ENCODE measurements at places on chromosomes 6 and 20.

DNA sequence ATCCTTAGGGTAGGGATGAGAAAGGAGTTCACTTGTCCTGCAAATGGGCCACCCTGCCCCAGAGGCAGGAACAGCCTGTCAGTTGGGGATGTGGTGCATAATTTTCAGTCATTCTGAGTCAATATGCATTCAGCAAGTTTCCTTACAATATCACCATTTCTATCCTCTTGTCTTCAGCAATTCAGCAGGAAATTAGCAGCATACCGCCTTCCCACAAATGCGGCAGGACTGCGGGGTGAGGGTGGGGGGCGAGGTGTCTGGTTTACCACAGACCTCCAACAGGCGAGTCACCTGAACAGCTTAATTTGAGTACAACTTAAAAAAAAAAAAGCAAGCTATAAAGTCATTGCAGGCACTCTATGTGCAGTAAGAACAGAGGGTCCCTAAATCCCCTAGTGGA lies 126.8 kb downstream of the MAP3K7 start:
- H3K4me3 ChIP-seq = no peak overlapping the region
- H3K27me3 ChIP-seq = no peaks in the 10 kb centered on the region
- peaks cover 84% of the 10 kb centered on the region for H3K4me1 ChIP-seq
- peak overlapping the region; percentile 95 for H3K27ac ChIP-seq

DNA sequence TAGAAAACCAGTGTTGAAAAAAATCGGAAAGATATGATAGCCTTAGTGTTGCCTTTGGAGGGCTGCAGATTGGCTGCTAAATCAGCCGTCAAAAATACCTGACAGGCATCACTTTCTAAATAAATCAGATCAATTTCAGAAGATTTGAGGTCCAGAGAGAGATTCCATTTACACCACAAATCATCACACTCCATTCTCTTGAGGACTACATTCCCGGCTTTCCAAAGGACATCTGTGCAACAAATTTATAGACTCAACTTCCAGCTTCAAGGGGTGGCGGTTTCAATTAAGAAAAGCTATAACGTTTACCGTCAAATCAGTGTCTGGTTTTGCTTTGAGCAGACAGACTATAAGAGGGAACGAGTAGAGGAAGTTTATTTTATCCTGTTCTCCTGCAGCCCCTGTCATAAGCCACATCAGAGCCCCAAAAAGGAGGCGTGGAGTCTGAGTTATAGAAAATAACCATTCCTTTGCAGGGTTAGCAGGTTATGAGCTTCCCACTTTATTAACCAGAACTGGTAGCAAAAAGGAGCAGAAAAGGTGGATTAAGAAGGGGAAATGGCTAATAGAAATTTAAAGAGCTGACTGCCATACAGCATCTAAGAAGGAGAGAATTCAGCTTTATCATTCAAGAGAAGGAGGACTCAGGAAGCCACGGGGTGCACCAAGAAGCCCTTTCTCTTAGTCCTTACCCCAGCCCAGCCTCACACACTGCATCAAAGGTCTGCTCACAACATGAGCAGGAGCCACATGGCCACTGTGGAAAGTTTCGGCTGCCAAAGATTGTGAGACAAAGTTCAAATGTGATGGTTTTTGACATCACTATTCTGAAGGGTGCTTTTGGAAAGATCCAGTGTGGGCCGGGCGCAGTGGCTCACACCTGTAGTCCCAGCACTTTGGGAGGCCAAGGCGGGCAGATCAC lies 12.9 kb upstream of the UQCC2 start:
- H3K4me3 ChIP-seq = no peak overlapping the region
- no peak overlapping the region for H3K27ac ChIP-seq
- H3K27me3 ChIP-seq = peaks cover 17% of the 10 kb centered on the region

- no peak for DNase-seq
- no peak overlapping the region for H3K27ac ChIP-seq
- H3K4me1 ChIP-seq = no peaks in the 10 kb centered on the region
- H3K4me3 ChIP-seq = no peak overlapping the region
- no peaks in the 10 kb centered on the region for H3K27me3 ChIP-seq
These were observed 5.3 kb downstream of the SFTA2 start for GRCh38 chr6:30926644-30927043.

DNA sequence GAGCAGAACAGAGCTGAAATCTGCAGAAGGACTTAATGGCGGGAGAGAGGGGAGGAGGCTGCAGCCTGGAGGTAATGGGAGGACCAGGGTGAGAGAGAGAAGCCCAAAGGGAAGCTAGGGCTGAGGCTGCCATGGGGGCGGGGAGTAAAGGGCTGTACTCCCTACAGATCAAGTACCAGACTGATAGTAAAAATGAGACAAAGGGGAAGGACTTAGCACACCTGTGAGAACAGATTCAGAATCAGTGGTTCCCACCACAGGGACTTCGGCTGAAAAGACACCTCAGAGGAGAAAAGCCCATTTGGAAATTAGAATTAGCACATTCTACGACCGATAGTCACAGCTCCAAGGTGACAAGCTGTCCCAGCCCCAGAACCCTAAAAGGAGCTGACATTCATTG lies 6.4 kb upstream of the TBXT start:
- no peaks in the 10 kb centered on the region for H3K4me1 ChIP-seq
- peaks cover 25% of the 10 kb centered on the region for H3K27me3 ChIP-seq
- no peak overlapping the region for H3K4me3 ChIP-seq
- H3K27ac ChIP-seq = no peak overlapping the region

DNA sequence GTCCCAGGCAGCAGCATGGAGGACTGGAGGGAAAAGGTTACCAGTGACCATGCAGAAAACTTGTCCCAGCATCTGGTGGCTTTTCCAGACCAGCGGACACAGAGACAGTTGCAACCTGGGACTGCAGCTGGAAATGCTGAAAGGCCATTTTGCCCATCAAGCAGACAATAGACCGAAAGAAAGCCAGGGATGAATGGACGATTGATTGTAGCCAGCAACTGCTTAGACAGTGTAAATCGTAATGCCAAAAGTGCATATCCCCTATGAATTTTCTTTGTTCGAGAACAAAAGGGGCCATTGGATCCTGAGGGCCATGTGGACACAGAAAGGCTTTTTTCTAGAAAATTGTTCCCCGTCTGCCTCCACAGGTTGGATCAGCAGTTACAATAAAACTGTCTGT lies 115.7 kb downstream of the MBOAT1 start:
- no peak for DNase-seq
- no peak overlapping the region for H3K27ac ChIP-seq

- H3K4me1 ChIP-seq = no peaks in the 10 kb centered on the region
- H3K36me3 ChIP-seq = no peaks in the 10 kb centered on the region
- no peak for DNase-seq
- H3K27ac ChIP-seq = no peak overlapping the region
- H3K27me3 ChIP-seq = peaks cover 6% of the 10 kb centered on the region
These were observed 25.1 kb downstream of the PLAGL1 start for GRCh38 chr6:143982968-143983367.

GRCh38 chr20:6509374-6509773 lies 258.1 kb upstream of the BMP2 start:
- H3K27me3 ChIP-seq = no peaks in the 10 kb centered on the region
- H3K27ac ChIP-seq = no peak overlapping the region
- DNase-seq = no peak
- no peak overlapping the region for H3K4me3 ChIP-seq

- peaks cover 1% of the 10 kb centered on the region for H3K36me3 ChIP-seq
- peaks cover 32% of the 10 kb centered on the region for H3K4me1 ChIP-seq
- DNase-seq = no peak
- H3K27me3 ChIP-seq = no peaks in the 10 kb centered on the region
These were observed 494.2 kb upstream of the JARID2 start for GRCh38 chr6:14751645-14752175.

DNA sequence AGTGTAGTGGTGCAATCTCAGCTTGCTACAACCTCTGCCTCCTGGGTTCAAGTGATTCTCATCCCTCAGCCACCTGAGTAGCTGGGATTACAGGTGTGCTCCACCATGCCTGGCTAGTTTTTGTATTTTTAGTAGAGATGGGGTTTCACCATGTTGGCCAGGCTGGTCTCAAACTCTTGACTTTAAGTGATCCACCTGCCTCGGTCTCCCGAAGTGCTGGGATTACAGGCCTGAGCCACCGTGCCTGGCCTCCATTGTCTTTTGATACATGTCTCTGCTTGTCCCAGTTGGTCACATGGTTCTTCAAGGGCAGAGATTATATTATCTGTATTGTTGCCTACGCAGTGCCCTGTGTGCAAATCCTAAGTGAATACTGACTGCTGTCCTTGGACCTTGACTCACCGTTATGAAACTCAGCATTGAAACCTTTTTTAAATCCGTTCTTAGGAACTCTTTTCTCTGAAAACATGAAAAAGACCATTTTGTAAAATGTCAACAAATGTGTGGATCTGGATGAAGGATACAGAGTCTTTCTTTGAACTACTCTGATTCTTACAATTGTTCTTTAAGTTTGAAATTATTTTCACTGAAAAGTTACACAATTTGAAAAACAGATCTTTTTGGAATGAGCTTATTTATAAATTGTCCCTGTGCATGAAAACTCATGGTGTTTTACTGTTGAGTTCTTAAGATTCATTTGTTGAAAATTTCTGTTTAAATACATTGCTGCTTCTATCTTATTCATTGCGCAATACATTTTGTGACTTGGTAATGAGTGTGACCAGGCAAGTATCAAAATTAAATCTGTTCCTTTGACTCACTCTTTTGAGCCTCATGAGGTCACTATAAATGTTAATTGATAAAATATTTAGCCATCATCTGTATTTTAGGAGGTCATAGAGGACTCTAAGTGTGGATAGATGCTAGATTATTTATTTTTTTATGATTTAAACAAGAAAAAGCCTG lies 293.5 kb downstream of the UTRN start:
- DNase-seq = no peak
- H3K27me3 ChIP-seq = no peaks in the 10 kb centered on the region
- peaks cover 55% of the 10 kb centered on the region for H3K36me3 ChIP-seq
- H3K27ac ChIP-seq = no peak overlapping the region

DNA sequence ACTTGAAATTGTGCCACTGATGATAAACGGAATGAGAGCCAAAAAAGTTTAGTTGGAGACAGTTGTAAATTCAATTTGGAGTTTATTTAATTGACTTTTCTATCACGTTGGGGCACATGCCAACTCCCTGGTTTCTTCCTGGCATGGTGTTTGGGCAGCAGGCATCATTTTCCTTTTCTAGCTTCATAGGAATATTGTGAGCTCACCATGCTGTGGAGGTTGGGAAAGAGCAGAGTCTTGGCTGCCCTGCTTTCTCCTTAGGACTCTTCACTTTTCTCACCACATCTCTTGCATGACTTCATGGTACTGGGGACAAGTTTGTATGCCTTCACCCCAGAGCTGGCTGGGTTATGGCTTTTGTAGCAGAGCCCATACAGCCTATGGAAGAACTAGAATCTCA lies 6.4 kb downstream of the SCAND1 start:
- no peak overlapping the region for H3K4me3 ChIP-seq
- no peaks in the 10 kb centered on the region for H3K27me3 ChIP-seq
- H3K4me1 ChIP-seq = peaks cover 22% of the 10 kb centered on the region

DNA sequence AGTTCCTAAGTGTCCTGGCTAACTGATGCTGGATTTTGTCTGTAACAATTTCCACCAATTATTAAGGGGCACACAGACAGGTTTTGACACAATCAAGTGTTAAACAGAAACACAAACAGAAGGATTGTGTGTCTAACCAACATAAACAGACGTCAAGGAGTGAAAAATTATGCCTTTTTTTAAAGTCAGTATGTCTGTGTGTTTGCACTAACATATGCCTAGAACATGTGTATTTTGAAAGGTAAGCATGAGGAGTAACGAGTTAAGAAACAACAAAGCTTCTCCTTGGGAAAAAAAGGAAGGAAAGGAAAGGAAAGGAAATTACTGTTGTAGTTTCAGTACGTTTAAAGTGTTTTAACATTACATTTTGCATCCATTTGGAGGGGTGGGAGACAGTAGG lies 466.3 kb upstream of the ID4 start:
- H3K4me1 ChIP-seq = no peaks in the 10 kb centered on the region
- H3K27ac ChIP-seq = no peak overlapping the region
- DNase-seq = no peak
- no peaks in the 10 kb centered on the region for H3K27me3 ChIP-seq

DNA sequence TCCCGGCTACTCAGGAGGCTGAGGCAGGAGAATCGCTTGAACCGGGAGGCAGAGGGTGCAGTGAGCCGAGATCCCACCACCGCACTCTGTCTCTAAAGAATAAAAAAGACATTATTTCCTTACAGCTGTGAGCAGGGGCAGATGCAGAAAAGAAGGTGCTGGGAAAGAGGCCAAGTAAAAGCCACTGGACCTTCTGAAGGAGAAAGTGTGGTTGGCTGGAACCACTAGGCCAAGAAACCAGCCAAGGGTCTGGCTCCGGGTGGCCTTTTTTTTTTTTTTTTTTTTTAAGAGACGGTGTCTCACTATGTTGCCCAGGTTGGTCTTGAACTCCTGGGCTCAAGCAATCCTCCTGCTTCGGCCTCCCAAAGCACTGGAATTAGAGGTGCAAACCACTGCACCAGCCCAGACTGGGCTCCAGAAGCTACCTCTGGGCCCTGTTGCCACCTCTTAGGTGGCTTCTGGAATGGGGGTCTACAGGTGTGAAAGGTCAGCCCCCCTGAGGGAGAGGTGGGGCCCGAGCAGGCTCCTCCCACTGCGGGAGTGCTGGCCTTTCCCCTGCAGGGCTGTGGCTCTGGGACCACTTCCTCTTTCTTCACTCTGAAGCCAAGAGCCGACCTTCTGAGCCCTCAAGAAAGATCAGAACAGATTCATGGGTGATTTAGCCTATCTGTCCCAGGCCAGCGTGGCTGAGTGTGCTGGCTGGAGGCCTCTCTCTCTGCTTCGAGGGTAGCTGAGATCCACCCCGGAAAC lies at the start of gene FGD2:
Gene FGD2, plus strand, starts transcription at position 595 of the 750 bp plus-strand sequence. CDS start 163 bp downstream, outside the sequence.
- H3K36me3 ChIP-seq = no peaks in the 10 kb centered on the region
- peaks cover 2% of the 10 kb centered on the region for H3K27me3 ChIP-seq
- peak within 1 kb of the TSS; percentile 75 for H3K27ac ChIP-seq
- peak within 1 kb of the TSS; percentile 26 for H3K4me3 ChIP-seq
- no peak for DNase-seq
- peaks cover 22% of the 10 kb centered on the region for H3K4me1 ChIP-seq

DNA sequence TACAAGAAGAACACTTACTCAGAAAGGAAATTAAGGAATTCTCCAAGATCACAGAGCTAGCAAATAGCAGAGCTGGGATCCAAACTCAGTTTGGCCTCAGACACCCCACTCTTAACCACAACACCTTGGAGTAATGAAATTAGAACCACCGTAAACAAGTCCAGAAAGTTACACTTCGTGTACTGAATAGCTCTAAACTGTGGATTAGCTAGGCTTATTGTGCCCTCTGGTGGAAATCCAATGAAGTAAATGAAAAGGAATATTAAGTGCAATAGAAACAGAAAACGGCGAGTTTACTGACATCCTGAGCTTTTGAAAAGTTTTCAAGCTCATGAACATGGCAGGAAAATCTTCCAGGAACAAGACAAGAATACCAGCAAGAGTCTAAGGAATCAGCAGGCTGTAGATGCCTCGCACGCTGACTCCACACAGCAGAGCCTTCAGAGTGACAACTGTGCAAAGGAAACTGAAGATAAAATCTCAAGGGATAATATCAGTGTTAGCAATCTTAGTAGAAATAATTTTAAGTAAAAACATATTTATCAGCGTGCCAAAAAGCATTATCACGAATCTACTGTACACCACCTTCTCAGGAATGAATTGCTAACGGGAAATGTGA lies 34.6 kb downstream of the FBXO5 start:
- no peak overlapping the region for H3K27ac ChIP-seq
- peak overlapping the region; percentile 14 for H3K4me3 ChIP-seq
- H3K36me3 ChIP-seq = no peaks in the 10 kb centered on the region
- peak; percentile 42 for DNase-seq

- H3K4me1 ChIP-seq = peaks cover 64% of the 10 kb centered on the region
- no peaks in the 10 kb centered on the region for H3K27me3 ChIP-seq
- DNase-seq = no peak
- peak overlapping the region; percentile 95 for H3K27ac ChIP-seq
These were observed 235.7 kb upstream of the ZNF217 start for GRCh38 chr20:53829255-53829723.

GRCh38 chr20:46913329-46914044 lies 18.8 kb downstream of the EYA2 start:
- peaks cover 6% of the 10 kb centered on the region for H3K27me3 ChIP-seq
- DNase-seq = no peak
- H3K36me3 ChIP-seq = no peaks in the 10 kb centered on the region
- no peaks in the 10 kb centered on the region for H3K4me1 ChIP-seq

All from activated CD4-positive, alpha-beta T cell treated with anti-CD3 and anti-CD28 coated beads, Interleukin-2, amount 10 ng/mL, durations not matched to agents 7 days and 5 days (primary cell).